ENCODE measurements at places on chromosomes 6 and 20.

GRCh38 chr6:5751525-5752390 is 255.0 kb downstream of the NRN1 start:
- H3K27me3 ChIP-seq, result no peaks in the 10 kb centered on the region
- DNase-seq, result no peak
- no peak overlapping the region for H3K4me3 ChIP-seq
- 0 out of 2 replicates have a peak, but pooled peaks cover 2% of the 10 kb centered on the region for H3K36me3 ChIP-seq

DNA sequence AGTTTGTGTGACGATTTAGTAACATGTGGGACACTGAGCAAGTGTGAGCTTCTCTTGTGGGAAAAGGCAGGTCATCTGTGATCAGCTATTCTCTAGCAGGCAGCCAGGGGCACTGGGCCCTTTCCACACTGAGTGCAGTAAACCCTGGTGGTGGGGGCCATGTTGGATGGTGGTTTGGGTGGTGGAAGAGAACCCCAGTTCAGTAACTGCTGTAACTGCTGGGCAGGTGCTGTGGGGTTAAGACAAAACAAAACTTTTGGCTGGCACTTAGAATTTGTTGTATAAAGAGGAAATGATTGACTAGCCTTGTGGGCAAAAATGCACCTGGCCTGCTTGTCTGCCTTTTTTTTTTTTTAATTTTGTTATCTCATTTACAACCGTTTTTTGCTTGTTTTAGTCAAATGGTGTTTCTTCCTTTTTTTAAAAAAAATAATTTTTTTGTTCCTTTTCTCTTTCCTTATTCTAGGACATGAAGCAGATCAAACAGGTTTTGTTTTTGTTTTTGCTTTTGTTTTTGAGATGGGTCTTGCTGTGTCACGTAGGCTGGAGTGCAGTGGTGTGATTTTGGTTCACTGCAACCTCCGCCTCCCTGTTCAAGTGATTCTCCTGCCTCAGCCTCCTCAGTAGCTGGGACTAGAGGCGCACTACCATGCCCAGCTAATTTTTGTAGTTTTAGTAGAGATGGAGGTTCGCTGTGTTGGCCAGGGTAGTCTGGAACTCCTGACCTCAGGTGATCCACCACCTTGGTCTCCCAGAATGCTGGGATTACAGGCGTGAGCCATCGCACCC is 59.8 kb downstream of the IGF2R start:
- no peak overlapping the region for H3K27ac ChIP-seq
- DNase-seq, result no peak

DNA sequence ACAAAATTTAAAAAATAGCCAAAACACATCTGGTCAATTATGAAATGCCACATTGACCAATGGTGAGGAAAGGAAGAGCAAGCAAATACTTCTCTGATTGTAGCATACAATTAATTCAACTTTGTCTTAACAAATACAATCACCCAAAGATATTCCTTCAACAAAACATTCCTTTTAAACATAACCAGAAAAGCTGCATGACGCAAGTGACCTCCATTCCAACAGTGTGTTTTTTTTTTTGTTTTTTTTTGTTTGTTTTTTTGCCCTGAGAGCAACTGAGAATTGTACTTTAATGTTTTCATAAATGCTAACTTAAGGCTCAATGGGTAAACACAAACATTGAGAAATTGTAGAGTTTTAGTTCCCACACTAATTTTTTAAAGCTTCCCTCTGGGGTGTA is 184.4 kb downstream of the PTPRK start:
- H3K27me3 ChIP-seq, result no peaks in the 10 kb centered on the region
- H3K27ac ChIP-seq, result no peak overlapping the region
- no peak for DNase-seq
- no peaks in the 10 kb centered on the region for H3K4me1 ChIP-seq
- H3K4me3 ChIP-seq, result no peak overlapping the region

DNA sequence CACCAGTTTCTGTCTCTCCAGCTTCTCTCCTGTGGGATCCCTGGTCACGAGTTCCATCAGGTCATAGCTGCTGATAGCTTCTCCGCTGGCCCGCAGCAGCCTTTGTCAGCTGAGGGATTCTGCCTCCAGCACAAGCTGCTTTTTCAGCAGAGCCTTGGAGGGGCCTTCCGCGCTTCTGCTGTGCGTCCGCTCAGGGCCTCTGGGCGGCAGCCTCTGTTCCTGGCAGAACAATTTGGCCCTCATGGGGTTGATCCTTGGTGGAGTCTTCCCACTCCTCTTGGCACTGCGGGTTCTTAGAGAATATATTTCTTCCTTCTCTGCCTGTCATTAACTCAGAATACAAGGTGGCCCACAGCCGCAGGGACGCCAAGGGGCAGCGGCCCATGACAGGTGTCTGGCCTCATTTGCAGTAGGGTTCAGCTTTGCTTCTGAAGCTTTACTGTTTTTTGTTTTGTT is 158.8 kb downstream of the DTNBP1 start:
- no peaks in the 10 kb centered on the region for H3K27me3 ChIP-seq
- H3K36me3 ChIP-seq, result peaks cover 87% of the 10 kb centered on the region
- peaks cover 13% of the 10 kb centered on the region for H3K4me1 ChIP-seq
- DNase-seq, result no peak
- no peak overlapping the region for H3K4me3 ChIP-seq

DNA sequence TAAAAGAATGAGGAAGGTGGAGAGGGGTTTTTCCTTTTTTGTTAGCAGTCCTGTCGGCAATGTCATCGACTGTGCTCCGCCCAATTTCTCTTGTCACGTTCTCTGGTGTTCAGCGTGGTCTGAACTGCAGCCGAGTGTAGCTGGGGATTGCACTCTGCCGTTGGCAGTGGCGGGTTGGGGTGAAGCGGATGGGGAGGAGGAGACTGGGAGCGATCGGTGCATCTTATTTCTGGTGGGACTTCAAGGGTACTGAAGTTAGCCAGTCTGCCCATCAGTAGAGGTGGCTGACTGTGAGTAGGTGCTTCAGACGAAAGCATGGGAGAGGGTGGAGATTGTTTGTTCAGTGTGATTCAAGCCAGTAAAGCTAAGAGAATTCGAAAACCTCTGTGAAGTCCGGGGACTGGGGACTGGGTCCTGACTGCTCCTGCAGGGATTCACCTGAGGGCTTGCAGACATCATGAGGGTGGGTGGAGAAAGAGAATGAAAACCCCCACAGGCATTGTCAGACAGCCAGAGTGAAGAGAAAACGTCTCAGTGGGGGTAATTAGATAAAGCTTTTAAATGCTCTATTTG is 5.1 kb downstream of the RREB1 start:
- no peak overlapping the region for H3K4me3 ChIP-seq
- peaks cover 7% of the 10 kb centered on the region for H3K4me1 ChIP-seq
- H3K27ac ChIP-seq, result no peak overlapping the region
- H3K36me3 ChIP-seq, result no peaks in the 10 kb centered on the region

GRCh38 chr6:157538168-157538567 is 157.2 kb downstream of the ZDHHC14 start:
- no peak for DNase-seq
- H3K27me3 ChIP-seq, result no peaks in the 10 kb centered on the region
- no peak overlapping the region for H3K4me3 ChIP-seq
- no peak overlapping the region for H3K27ac ChIP-seq
- peaks cover 9% of the 10 kb centered on the region for H3K4me1 ChIP-seq

DNA sequence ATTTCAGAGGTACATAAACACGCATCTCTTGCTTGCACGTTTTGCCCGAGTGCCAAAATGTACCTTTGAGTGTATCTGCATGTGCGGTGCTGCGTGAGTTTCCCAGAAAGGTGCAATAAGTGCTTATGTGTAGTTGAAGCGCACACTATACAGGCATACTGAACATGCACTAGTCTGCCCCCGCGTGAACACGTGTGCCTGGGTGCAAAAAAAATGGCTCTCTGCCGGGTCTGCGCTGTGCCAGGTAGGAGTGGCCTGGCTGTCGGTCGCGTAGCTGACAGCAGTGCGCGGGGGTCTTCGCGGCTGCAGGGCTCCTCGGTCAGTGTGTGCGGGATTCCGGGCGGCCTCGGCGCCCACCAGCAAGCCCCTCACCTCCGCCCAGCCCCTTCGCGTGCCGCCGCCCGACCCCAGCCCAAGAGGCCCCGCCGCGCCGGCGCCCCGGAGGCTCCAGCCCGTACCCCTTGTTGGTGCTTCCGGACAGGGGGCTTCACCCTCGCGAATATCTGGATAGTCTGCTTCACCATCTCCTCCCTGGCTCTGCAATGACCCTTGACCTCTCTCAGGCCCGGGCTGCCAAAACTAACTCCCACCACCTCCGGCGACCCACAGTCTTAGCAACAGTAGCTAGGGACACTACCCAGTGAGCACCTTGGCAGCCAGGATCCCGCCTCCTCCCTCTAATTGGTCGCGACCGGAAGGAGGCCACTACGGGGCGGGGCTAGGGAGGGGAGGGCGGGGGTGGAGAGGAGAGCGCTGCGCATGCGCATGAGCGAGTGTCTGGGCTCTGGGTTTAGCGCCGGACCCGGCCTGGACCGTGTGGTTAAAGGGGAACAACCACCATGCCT is at the start of gene KIF6:
Gene KIF6, minus strand, starts transcription at position 622 of the 845 bp plus-strand sequence. Its CDS starts 98 bp downstream, at position 524.
- no peak within 1 kb of the TSS for H3K27ac ChIP-seq
- no peaks in the 10 kb centered on the region for H3K27me3 ChIP-seq
- peak; percentile 87 for DNase-seq
- no peaks in the 10 kb centered on the region for H3K4me1 ChIP-seq
- no peaks in the 10 kb centered on the region for H3K36me3 ChIP-seq

DNA sequence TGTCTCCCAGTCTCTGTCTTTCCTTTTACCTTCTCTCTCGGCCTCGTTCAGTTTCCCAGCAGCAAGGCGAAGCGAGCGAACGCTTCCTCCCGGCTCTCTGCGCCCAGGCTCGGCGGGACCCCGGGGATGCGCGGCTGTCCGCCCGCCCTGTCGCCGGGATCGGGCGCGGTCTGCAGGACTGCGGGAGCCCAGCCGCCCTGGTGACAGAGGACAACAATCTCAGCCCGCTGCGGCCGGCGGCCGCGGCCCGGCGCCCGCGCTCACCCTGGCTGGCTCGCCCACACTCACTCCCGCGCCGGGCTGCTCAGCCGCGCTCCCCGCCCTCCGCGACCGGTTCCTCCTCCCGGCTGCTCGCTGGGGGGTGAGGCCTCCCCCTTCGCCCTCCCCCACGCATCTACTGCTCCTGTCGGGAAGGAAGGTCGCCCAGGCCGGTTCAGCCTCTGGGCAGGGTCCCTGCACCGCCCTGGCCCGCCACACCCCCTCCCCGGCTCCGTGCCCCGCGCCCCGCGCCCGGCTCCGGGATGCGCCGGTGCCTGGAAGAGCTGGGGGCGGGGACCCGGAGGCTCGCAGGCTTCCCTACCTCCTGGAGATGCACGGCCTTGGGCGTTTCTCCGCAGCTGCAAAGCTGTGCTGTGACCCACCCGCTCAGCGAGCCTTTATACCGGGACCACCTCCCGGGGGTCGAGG is 410 bp downstream of the SYNE1 start:
- peak overlapping the region; percentile 81 for H3K4me3 ChIP-seq
- peaks cover 37% of the 10 kb centered on the region for H3K27me3 ChIP-seq
- H3K4me1 ChIP-seq, result no peaks in the 10 kb centered on the region
- DNase-seq, result no peak

DNA sequence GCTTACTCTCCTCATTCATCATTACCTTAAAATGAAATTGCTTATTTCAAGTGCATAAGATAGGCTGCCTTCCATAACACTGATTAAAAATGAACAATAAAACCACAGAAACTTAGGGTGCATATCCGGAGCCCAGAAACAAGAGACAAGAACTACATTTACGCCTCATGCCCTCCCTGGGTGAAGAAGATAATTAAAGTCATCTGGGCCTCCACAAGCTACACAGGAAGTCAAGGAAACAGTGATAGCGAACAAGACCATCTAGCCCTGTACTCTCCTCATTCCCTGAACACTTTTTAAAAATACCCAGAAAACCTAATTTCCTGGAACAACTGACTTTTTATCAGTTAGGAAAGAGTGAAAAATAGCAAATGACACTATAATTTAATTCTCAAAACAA is 6.3 kb downstream of the SOD2 start:
- peaks cover 43% of the 10 kb centered on the region for H3K36me3 ChIP-seq
- H3K4me3 ChIP-seq, result no peak overlapping the region
- H3K4me1 ChIP-seq, result no peaks in the 10 kb centered on the region
- no peak overlapping the region for H3K27ac ChIP-seq
- no peaks in the 10 kb centered on the region for H3K27me3 ChIP-seq

- H3K27ac ChIP-seq, result no peak overlapping the region
- no peaks in the 10 kb centered on the region for H3K27me3 ChIP-seq
- no peak overlapping the region for H3K4me3 ChIP-seq
- no peaks in the 10 kb centered on the region for H3K36me3 ChIP-seq
- H3K4me1 ChIP-seq, result peaks cover 3% of the 10 kb centered on the region
- no peak for DNase-seq
Measured at GRCh38 chr6:34068462-34069044, 77.3 kb downstream of the GRM4 start.

DNA sequence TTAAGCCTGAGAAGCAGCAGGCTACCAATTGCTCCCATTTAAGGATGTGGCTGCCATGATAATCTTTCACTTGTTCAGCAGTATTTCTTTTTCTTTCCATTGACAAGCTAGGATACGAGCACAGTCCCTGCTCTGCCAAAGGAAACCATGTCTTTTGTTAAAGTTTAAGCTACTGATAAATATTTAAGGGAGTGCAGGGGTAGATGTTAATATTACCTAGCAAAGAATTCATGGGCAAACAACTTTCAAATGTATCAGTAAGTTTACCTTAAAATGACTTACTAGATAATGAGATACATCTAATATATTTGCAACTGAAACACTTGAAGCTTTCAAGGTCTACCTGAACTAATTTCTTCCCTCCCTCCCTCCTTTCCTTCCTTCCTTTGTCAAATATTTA is 77.3 kb downstream of the OPN5 start:
- no peak for DNase-seq
- no peak overlapping the region for H3K27ac ChIP-seq
- no peaks in the 10 kb centered on the region for H3K4me1 ChIP-seq
- no peaks in the 10 kb centered on the region for H3K27me3 ChIP-seq
- no peaks in the 10 kb centered on the region for H3K36me3 ChIP-seq

- H3K36me3 ChIP-seq, result no peaks in the 10 kb centered on the region
- H3K27me3 ChIP-seq, result no peaks in the 10 kb centered on the region
- H3K27ac ChIP-seq, result no peak overlapping the region
Measured at GRCh38 chr6:52176550-52176949, 9.6 kb upstream of the IL17A start.

DNA sequence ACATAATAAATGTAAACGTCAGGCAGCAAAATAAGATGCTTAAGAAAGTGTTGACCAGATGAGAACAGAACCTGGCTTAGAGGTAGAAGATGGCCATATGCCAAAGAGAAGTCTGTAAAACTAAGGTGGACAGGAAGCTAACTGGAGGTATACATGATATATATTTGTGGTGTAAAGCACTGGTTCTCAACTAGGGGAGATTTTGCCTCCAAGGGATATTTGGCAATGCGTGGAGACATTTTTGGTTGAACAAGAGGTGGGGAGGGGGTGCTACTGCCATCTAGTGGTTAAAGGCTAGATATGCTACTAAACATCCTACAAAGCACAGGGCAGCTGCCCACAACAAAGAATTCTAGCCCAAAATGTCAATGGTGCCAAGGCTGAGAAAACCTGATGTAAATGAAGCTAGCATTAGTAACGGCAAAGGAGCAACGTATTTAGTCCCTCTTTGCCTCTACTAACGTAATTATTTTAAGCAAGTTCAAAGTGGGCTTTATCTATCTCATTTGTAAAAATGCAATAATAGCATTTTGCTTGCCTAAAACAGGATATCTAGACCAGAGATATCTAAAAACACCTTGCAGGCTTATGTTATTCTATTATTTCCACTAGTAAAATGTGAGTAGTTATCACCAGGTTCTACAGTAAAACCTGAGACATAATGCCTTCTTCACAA is 182.6 kb downstream of the RNGTT start:
- H3K4me1 ChIP-seq, result no peaks in the 10 kb centered on the region
- H3K36me3 ChIP-seq, result no peaks in the 10 kb centered on the region
- no peaks in the 10 kb centered on the region for H3K27me3 ChIP-seq
